ENCODE measurements at places on chromosomes 16 and 17.

GRCh38 chr17:4574448-4575045, 9.8 kb upstream of the SMTNL2 start:
- no peak for DNase-seq

- no peak for DNase-seq
Measured at GRCh38 chr17:39484178-39484577, 22.9 kb downstream of the CDK12 start.

- DNase-seq = no peak
Measured at GRCh38 chr17:871751-872519, 89.8 kb downstream of the MRM3 start.

GRCh38 chr17:45430738-45431530, 1.7 kb downstream of the ARHGAP27 start:
- DNase-seq = no peak

GRCh38 chr16:69166221-69166833, 20.6 kb upstream of the SNTB2 start:
- no peak for DNase-seq

DNA sequence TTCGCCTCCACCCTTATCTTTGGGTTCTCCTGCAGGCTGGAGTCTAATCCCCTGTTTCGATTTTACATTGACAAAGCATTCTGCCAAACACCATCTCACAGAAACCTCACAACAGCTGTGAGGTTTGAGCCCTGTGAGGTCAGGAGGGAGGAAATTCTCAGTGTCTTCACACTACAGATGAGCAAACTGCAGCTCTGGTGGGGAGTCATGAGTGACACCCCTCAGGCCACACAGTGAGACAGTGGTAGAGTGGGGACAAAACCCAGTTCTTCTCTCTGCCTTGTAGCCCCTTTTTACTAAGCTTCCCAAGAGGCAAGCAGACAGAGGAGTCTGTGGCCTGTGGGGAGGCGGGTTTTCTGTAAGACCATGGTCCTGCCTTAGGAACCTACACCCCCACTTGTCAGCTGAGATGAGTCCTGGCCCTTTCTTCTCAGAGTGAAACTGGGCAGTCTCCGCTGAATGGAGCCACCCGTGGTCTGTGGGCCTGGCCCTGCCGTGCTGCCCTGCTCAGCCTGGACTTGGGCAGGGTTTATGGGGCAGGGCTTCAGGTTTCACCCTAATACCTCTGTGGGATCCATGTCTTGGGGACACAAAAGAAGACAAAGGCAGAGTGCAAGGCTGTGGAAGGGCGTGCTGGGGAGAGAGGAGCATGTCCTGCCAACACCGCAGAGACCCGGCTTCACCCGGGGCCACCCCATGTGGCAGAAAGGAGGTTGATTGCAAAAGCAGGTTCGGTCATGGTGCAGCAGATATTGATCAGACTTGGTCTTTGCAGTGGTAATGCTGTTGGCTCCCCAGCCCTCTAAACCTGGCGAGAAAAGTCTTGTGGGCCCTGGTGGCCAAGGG, 59.0 kb downstream of the ABR start:
- no peak for DNase-seq

DNA sequence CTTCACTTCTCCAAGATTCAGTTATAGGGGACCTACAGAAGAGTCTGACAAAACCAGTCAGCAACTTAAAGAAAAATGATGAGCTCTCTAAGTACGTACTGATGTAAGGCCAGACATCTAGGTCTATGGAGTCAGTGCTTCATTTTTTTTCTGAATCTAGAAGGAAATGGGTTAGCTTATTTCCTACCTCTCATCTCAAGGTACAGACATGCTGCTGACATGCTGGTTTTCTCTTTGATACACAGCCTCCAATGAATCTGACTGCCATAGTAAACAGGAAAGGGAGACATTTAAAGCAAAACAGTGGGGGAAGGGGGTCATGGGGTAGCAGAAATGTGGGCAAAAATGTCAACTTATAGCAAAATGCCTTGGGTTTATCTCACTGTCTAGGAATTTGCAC, 16.4 kb downstream of the CDR2 start:
- DNase-seq = no peak

- DNase-seq = no peak
Measured at GRCh38 chr17:71494062-71494855, 626.6 kb upstream of the SOX9 start.

- no peak for DNase-seq
Measured at GRCh38 chr17:6278376-6278775, 156.5 kb downstream of the AIPL1 start.

- DNase-seq = no peak
Measured at GRCh38 chr16:65195998-65196397, 74.1 kb upstream of the CDH11 start.

- DNase-seq = no peak
Measured at GRCh38 chr17:50102164-50102991, 7.2 kb downstream of the PDK2 start.

DNA sequence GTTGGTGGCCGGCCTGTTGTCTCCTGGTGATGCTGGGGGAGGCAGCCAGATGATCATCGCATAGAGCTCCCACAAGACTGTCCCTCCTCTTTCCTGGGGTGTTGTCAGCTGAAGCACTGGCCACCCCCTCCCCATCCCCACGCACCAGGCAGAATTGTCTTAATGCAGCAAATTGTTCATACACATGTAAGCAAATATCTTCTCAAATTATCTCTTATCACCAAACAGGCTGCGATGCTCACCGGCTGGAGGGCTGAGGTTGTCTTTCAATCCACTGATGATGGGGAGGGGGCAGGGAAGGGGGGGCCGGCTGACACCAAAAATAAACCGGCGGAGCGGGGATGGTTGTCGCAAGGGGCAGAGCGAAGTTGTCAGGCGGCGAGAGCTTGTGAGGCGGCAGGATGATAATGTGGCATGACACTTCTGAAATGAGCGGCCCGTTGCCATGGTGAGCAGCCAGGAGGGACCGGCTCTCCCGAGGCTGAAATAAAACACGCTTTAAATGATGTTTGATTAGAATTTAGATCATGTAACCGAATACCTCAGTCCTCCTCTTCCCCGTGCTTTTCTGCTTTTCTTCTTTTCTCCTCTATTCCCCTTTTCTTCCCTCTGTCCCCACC, 59.8 kb downstream of the MRM1 start:
- no peak for DNase-seq

- no peak for DNase-seq
Measured at GRCh38 chr16:85180827-85181738, 68.8 kb upstream of the CIBAR2 start.

GRCh38 chr17:75540923-75541503, 15.5 kb downstream of the LLGL2 start:
- no peak for DNase-seq

DNA sequence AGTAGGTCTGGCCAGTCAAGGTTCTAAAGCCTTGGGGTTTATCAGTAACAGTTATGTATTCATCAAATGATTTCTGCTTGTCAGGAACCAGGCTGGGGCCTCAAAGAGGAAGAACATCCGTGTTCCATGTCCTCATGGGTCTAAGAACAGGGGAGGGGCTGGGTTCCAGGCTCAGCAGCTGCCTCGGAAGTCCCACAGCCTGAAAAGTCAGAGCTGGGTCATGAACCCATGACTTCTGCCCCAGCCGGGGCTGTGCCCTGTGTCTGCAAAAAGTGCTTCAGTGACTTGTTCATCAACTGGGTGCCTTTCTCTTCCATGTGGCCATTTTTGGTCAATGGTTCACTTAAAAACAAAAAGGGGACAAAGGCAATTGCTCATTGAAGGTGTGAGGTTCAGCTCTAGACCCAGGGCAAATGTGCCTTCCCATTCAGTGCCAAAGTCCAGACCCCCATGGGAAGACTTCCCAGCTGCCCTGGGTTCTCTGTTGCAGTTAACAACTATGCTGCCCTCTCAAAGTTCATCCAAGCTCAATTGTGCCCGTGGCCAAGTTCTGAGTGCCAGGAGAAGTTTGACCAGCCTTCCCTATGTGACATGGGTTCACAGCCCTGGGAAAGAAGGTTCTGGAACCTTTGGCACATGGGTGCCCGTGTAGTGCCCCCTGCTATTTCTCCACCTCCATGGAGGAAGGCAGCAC, 18.5 kb downstream of the TBKBP1 start:
- no peak for DNase-seq

- no peak for DNase-seq
Measured at GRCh38 chr16:77113835-77114234, 77.2 kb upstream of the MON1B start.

DNA sequence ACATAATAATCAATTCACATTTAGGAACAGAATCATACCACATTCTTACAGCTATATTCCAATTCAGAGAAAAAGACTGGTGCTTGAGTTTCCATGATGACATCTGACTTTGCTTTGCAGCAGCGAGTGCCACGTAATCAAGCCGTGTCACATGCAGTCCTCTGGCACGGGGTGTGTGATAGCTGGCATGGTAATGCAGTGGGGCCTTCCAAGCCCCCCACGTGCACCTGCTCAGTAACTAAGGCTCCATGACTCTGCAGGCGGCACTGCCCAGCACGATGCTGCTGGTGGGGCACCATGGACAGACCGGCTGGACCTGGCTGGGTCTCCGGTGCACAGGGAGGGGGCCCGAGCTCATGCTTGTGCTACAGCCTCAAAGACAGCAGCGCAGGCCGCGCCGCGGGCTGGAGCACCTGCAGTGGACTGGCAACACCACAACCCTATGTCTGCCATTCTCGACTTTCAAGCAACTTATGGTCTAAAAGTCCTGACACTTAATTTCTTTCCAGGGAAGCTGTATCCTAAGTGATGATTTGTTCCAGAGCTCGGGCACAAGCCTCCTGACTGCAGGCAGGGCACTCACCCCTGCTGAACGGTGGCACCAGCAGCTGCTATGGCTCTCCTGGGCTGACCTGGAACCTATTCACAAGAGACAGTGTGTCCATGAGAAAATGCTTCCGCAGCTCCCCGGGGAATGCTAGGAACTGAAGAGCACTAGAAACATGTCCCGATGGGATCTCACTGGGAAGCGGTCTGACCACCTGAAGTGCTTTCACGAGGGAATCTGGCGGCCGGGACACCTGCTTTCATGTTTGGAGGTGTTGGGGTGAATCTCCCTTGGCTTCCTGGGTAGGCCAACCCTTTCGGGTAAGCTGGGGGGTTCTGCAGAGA, 99.5 kb upstream of the DNAH17 start:
- DNase-seq = no peak

- no peak for DNase-seq
Measured at GRCh38 chr16:67242138-67242730, 5.0 kb downstream of the FHOD1 start.

GRCh38 chr17:30450125-30451027, 26.8 kb upstream of the GOSR1 start:
- DNase-seq = no peak

DNA sequence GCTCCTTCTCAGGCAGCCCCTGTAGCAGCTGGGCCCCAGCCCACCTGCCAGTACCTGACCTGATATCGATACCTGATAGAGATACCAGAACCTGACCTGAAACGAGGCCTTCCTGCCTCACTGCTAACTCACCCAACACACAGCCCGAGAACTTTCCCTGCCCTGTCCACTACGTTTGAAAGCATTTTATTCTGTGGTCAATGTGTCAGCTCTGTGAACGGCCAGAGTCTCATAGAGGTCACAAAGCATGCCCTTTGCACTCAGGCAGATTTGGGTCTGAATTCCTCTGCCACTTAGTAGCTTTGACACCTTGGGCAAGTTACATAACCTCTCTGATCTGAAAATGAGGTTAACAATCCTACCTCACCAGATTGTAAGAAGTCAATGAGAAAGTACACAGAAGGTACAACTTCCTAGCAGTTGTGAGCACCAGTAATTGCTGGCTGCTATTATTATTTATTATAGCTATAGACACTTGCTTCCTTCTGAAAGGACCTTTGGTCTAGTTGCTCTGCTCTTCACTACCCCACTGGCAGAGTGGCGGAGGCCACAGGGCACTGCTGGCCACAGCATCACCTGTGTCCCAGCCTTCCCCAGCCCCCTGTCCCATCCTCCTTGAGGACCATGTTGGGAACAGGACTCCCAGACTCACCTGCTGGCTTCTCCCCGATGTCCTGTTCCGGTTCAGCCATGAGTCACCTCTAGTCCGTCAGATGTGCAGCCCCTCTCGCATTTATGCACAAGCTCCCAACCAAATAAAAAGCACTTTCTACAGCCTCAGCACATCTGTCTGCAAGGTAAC, 895 bp downstream of the ANKRD40CL start:
- DNase-seq = no peak

GRCh38 chr17:4438162-4438944, 4.6 kb downstream of the SPNS3 start:
- DNase-seq = no peak

- no peak for DNase-seq
Measured at GRCh38 chr17:6348891-6349290, 86.0 kb downstream of the AIPL1 start.

GRCh38 chr16:13052431-13052830, 151.0 kb downstream of the SHISA9 start:
- DNase-seq = no peak

Data from GF-D8 (cell line).